Pons (tissue), 1 donor: ENCODE measurements at places on chromosomes 6 and 20.

GRCh38 chr6:122740091-122740490 is 39.4 kb upstream of the FABP7 start:
- no peak for DNase-seq

GRCh38 chr6:11769811-11770545 is 8.6 kb downstream of the ADTRP start:
- no peak for DNase-seq

DNA sequence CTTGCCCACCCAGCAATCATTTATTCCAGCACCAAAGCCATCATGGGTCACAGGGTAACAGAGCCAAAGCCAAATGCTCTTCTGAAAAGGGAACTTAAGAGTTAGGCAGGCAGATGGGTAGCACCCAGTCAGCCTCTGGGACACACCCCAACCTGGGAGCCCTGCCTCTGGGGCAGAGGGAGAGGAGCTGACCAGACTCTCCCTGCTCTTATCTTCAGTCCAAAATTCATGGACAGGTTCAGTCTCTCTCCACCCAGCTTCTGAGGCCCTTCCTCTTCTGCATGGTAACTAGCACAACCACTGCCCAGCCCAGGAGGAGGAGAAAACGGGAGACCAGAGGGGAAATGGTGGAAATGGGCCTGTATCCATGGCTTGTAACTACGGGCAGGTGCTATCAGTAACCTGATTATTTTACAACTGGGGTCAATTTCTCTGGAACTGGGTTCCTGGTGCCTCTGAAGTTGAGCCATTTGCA is 105.4 kb downstream of the NOL4L start:
- no peak for DNase-seq

DNA sequence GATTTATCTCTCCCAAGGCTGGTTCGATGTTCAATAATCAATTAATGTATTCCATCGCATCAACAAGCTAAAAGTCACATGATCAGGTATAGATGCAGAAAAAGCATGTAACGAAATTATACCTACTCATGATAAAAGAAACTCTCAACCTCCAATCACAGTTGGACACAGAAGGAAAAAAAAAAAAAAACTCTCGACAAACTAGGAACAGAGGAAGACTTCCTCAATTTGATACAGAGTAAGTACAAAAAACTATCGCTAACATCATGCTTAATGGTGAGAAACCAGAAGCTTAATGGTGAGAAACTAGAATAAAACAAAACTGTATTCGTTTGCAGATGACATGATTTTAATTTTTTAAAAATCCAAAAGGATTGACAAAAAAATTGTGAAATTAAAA is 62.0 kb upstream of the SMIM29 start:
- DNase-seq: no peak

GRCh38 chr6:130837067-130837466 is 9.9 kb downstream of the SMLR1 start:
- no peak for DNase-seq

- DNase-seq: no peak
Observed at GRCh38 chr6:127833336-127833735, 67.5 kb downstream of the THEMIS start.

GRCh38 chr6:5534643-5535042 is 273.3 kb downstream of the FARS2 start:
- no peak for DNase-seq

- DNase-seq: no peak
Observed at GRCh38 chr20:50865114-50865513, 66.1 kb downstream of the ADNP start.

GRCh38 chr6:152458648-152459644 is 178.2 kb downstream of the SYNE1 start:
- peak; percentile 6 for DNase-seq

- DNase-seq: no peak
Observed at GRCh38 chr20:45416917-45417316, 976 bp downstream of the PIGT start.

DNA sequence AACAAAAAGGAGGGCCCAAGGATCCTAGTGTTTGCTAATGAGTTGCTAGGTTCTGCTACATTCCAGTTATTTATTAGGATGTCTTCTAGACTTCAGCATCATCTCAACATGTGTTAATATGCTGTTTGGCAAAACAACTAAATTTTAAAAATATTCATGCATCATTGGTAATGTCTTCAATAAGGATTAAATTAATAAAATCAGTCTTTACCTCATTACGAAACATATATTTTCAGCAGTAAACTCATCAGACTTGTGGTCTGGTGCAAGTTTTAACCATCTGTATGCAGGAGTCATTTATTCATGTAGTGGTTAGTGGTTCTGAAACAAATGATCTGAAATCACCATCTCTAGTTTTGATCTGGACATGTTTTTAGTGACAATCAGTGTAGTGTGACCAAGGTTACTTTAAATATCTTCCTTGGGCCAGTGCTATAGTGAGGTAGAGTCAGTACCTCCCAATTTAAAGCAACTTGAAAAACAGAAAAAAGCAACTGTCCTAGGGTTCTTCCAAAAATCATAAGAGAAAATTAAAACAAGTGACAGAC is 85.0 kb upstream of the KCNK16 start:
- DNase-seq: no peak

- DNase-seq: no peak
Observed at GRCh38 chr20:35398660-35399144, 13.1 kb downstream of the UQCC1 start.

GRCh38 chr6:169022079-169022478 is 231.6 kb downstream of the THBS2 start:
- no peak for DNase-seq

DNA sequence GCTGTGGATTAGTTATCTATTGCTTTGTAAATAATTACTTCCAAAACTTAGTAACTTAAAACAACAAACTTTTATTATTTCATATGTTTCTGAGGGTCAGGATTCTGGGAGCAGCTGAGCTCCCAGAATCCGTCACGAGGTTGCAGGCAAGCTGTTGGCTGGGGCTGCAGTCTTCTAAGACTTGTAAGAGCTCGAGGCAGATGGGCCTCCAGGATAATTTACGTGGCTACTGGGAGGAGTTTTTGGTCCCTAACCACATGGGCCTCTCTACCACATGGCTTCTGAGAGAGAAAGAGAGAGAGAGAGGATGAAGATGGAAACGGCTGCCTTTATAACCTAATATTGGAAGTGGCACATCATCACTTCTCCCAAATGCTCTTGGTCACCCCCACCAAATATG is 64.9 kb upstream of the SULF2 start:
- DNase-seq: no peak

DNA sequence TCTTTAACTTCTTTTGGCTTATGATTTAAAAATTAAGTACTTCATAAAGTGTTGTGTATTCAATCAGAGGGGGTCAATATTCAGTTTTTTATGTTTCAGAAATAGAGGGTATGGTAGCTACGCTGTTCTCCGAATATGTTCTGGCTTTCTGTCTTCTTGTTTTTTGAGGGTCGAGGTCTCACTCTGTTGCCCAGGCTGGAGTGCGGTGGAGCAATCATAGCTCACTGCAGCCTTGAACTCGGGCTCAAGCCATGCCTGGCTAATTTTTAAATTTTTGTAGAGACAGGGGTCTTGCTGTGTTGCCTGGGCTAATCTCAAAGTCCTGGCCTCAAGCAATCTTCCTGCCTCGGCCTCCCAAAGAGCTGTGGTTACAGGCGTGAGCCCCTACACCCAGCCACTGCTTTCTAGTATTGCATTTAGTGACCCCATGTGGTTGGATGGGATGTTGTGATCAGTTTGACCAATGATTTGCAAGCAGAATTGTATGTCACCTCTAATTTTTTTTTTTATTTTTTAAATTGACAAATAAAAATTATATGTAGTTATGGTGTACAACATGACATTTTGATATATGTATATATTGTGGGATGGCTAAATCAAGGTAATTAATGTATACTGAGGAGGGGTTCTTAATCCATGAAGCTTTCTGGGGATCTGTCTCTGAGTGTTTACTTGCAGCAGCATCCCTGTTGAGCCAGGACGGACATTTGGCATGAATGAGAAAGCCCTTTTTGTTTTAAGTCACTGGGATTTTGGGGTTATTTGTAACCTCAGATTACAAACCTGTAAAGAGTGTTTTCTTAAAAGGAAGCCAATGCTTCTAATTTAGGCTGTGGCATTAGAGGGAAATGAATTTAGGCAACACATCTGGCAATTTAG is 38.5 kb upstream of the DEK start:
- DNase-seq: no peak

DNA sequence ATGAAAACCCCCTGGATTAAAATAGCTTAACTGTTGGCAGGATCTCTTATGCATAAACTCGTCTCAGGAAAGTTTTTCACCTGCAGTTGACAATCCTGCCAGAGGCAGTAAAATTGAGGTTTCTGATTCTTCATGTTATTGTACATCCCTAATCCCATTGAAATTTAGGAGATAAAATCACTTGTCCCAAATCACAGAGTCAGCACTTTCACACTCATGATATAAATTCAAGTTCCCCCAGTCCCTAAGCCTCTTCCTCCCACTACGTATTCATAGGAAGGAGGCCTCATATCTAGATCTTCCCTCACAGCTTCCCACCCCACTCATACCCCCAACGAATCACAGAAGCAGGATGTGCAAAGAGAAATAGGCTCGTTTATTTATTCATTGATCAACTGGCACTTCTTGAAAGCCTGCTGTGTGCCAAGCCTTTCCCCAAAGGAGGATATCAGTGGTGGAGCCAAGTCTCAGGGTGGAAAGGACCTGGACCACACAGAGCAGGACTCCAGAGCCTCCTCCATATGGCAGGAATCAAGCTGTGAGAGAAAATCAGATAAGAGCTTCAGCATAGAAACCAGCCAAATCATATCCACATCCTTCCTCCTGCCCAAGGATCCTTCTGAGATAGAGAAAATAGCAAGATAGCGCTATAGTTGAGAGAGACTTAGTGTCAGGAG is 2.3 kb downstream of the SLPI start:
- DNase-seq: no peak

DNA sequence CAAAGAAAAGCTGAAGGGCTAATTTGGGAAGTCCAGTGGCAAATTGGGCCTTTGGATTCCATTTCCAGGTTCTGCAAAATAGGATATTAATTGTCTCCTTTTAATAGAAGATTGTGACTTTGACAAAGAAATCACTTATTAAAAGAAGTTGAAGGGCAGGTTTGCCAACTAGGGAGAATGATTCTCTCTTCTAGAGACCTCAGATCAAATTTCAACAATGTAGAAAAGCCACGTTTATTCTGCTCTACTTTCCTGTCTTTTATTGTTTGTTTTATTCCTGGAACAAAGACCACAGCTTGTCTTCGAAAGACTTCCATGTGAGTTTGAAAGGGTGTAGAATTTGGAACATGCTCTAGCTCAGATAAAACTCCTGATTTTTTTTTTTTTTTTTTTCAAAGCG is 65.5 kb upstream of the PRL start:
- DNase-seq: no peak

- DNase-seq: no peak
Observed at GRCh38 chr6:25153079-25153478, 126.1 kb upstream of the CARMIL1 start.
